ENCODE measurements at places on chromosomes 13 and 19.

DNA sequence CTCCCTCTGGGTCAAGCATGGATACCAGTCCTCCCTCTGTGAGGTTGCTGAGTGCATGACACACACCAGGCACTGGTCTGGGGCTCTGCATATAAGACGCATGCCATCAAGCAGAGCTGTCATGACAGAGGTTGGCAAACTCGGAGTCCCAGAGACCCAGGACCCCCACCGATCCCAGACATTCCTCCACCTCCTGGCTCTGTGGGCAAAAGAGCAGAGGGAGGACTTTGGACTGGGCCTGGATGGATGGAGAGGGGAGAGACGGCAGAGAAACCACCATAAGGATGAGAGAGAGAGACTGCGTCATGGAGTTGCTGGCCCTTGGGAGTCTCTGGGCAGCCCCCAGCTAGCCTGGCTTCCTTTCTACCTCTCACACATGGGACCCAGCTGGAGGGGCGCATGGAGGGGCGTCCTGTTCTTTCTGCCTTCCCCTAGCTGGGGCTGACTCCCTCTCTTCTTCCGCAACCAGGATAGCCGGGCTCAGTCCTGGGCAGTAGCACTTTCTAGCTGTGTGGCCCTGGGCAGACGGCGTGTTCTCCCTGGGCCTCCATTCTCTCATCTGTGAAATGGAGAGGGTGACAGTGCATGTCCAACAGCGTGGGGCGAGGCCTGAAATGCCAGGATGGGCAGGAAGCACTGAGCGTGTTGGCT is 1.6 kb downstream of the HPN start:
- no peak for DNase-seq

DNA sequence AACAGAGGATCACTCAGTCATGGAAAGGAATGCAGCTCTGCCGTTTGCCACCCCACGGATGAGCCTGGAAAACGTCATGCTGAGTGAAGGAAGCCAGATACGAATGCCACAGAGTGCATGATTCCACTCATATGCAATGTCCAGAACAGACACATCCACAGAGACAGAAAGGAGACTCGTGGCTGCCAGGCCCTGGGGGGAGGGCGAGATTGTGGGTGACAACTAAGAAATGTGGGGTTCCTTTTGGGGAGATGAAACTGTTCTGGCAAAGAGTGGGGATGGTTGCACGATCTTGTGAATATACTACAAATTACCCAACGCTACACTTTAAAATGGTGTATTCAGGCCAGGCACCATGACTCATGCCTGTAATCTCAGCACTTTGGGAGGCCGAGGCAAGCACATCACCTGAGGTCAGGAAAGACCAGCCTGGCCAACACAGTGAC is 27.2 kb upstream of the NAPA start:
- DNase-seq: no peak

GRCh38 chr19:30224689-30225606 is 147.2 kb upstream of the ZNF536 start:
- no peak for DNase-seq

DNA sequence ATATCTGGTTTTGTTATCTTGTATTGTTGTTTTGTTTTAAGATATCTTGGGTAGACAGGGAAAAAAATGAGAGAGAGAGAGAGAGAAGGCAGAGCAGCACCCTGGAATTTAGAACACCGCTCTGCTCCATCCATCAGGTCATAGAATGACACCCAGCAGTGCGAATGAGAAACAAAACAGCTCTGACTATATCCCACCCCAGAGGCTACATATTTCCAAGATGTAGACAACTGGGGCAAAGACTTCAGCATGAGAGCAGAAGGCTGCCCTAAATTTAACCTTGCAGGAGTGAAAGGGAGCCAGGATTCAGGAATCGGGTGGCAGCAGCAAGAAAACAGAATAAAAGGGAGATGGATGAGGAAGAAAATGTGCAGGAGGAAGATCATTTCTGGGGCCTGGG is 46.5 kb downstream of the TNFSF13B start:
- DNase-seq: no peak
